ENCODE measurements at places on chromosomes 6 and 20. TPM values are rescaled to one million over a fixed set of nuclear protein-coding genes. Genes with fewer than 3 reads are reported as not detected.

TAP1 gene
- polyA plus RNA-seq = 19.5 TPM

SSTR4 gene
- 0.18 TPM for polyA plus RNA-seq

DEFB124 gene
- 0.31 TPM for polyA plus RNA-seq

BTBD3 gene
- 65.5 TPM for polyA plus RNA-seq

SNAP91 gene
- polyA plus RNA-seq = 1.5 TPM

FNDC1 gene
- polyA plus RNA-seq = 5.2 TPM

GLP1R gene
- 0.67 TPM for polyA plus RNA-seq

MGME1 gene
- 32.5 TPM for polyA plus RNA-seq

SLA2 gene
- polyA plus RNA-seq = 1.2 TPM

LZTS3 gene
- 8.8 TPM for polyA plus RNA-seq

LY86 gene
- 1.4 TPM for polyA plus RNA-seq

C6orf132 gene
- 3.1 TPM for polyA plus RNA-seq

PNPLA1 gene
- 0.25 TPM for polyA plus RNA-seq

PRDM13 gene
- not detected for polyA plus RNA-seq

TMEM30A gene
- 147 TPM for polyA plus RNA-seq

SLC17A9 gene
- 2.9 TPM for polyA plus RNA-seq

STMND1 gene
- polyA plus RNA-seq = 6.5 TPM

DACT2 gene
- polyA plus RNA-seq = 41.8 TPM

ZNF311 gene
- polyA plus RNA-seq = 6.3 TPM

GZF1 gene
- polyA plus RNA-seq = 15.1 TPM

PPP1R10 gene
- polyA plus RNA-seq = 51.5 TPM

MYH7B gene
- polyA plus RNA-seq = 2.0 TPM

TOX2 gene
- polyA plus RNA-seq = 61.1 TPM

All from left lung (tissue), 14 donors.